GM04504 (cell line): ENCODE measurements at places on chromosomes 2 and 18.
A peak's percentile ranks its signal among the peaks of the same experiment; 100 is the strongest.

DNA sequence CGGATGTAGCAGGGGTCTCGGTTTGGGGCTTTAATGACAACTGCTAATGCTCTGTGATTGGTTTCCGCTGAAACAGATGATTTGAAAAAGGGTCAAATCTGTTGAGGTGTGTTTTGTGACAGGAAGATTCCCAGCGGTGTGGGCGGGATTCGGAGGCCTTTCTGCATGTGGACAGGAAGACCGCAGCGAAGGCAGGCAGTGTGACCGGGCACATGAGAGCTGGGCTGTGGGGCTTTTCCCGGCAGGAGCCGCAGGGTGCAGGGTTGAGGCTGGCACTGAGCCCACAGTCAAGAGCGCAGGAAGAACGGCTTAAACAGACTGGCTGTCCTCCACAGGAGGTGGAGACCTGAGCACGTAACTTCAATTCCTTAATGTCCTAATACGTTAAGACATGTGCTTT, 180.0 kb upstream of the TPO start:
- DNase-seq: no peak

GRCh38 chr2:15734674-15735483, 143.2 kb downstream of the DDX1 start:
- no peak for DNase-seq

DNA sequence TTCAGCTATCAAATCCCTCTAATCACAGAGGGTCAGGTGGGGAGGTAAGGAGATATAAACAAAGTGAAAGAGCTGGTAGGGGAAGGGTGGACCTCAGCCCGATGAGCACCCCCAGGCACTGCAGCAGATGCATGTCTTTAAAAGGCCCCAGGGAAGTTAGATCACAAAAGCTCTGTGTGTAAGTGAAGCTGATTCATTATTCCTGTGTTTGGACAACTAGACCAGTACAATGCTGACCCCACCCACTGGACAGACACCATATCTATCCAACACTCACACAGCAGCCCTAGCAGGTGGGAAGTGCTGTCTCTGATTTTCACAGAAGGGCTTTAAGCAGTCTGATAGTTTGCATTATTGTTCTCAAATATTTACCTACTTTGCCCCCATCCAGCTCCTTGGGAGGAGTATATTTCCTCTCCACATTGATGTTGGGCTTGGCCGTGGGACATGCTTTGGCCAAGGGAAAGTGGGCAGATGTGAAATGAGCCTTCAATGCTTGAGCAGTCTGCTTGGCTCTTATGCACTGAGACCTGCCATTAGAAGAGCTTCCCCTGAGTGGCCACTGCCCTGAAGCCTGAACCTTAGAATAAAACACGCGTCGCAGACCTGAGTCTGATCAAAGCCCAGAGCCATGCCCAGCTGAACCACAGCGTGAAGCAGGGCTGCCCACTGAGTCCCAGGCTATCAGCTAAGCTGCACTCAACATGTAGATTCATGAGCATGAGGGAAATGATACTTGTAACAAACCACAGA, 111.4 kb downstream of the COPS8 start:
- no peak for DNase-seq

GRCh38 chr2:133844214-133844892, 276.1 kb upstream of the NCKAP5 start:
- peak; percentile 52 for DNase-seq

DNA sequence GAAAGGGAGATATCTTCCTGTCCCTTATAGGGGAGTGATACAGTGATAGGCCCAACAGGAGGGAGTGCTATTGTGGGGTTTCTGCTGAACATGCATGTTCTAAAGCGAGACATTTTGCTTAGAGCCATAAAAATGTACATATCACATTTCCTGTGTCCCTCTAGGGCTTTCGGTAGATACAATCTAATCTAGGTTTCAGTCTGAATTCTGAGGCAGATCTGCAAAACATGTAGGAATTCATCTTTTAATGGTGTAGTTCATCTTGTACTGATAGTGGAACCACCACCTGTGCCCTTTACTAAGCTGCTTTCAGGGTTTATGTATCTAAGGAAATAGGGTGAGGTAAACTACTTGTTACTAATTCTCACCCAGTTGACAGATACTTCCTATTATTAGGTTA, 73.8 kb downstream of the SPTBN1 start:
- DNase-seq: no peak

DNA sequence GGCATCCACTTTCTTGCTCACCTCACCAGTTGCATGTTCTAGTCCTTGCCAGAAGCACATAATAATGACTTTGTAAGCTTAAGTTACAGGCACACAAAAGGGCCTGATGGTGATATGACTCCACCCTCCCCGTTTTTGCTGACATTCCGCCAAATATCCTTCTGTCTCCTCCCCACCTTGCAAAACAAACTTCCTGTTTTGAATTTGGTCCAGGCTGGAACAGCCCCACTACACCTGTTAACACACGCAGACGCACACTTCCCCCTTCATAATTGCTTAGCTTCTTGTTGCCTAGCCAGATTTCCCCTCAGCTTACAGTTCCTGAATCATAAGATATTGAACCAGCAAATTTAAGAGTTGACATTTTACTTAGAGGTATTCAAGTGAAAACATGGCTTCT, at the start of gene MGAT5:
Gene MGAT5, plus strand, starts transcription at position 269 of the 400 bp plus-strand sequence. CDS start 332 bp downstream, outside the sequence.
- no peak for DNase-seq

DNA sequence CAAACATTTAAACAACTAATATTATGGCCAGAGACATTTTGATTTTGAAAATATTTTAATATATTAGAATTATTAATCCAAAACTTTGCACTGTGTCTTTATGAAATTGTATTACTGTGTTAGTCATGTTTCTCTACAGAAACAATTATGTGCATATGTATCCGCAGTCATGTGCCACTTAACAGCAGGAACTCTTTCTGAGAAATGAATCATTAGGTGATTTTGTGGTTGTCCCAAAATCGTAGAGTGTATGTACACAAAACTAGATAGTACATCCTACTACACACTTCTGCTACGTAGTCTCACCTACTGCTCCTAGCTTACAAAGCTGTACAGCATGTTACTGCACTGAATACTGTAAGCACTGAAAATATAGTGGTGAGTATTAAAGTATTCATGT, 479.2 kb upstream of the DSEL start:
- DNase-seq: no peak

- no peak for DNase-seq
Observed at GRCh38 chr2:23556929-23557328, 171.9 kb downstream of the KLHL29 start.

- DNase-seq: no peak
Observed at GRCh38 chr2:159913900-159914299, 115.9 kb upstream of the CD302 start.
